Right atrium auricular region (tissue), 2 donors: ENCODE measurements at places on chromosomes 13 and 19.

- no peaks in the 10 kb centered on the region for H3K4me1 ChIP-seq
- no peak overlapping the region for H3K4me3 ChIP-seq
- H3K36me3 ChIP-seq, result no peaks in the 10 kb centered on the region
- DNase-seq, result no peak
- H3K27ac ChIP-seq, result no peak overlapping the region
These were observed 37.2 kb upstream of the RGCC start for GRCh38 chr13:41420146-41420545.

DNA sequence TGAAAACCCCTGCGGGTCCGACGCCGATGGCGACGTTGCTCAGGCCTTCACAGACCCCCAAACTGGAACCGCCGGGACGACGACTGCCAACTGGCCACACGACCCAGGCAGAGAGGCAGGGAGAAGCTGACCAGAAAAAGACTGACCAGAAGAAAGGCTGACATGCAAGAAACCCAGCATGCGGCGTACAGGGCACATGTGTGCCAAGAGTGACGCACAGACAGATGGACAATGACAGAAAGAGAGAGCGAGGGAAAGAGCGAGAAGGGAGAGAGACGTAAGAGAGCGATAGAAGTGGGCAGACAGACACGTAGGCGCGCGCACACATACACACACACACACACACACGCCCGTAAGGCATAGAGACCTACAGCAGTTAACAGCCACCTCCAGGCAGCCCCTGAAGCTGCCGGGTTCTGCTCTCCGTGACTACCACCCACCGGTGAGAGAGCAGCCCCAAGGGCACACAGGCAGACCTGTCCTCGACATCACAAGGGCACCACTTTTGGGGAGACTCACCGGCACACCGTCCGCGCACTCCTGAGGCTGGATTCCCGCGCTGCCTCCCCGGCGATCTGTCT lies 67.2 kb upstream of the ZNF527 start:
- no peak for DNase-seq
- no peaks in the 10 kb centered on the region for H3K36me3 ChIP-seq
- H3K4me1 ChIP-seq, result no peaks in the 10 kb centered on the region
- no peaks in the 10 kb centered on the region for H3K27me3 ChIP-seq
- no peak overlapping the region for H3K27ac ChIP-seq

DNA sequence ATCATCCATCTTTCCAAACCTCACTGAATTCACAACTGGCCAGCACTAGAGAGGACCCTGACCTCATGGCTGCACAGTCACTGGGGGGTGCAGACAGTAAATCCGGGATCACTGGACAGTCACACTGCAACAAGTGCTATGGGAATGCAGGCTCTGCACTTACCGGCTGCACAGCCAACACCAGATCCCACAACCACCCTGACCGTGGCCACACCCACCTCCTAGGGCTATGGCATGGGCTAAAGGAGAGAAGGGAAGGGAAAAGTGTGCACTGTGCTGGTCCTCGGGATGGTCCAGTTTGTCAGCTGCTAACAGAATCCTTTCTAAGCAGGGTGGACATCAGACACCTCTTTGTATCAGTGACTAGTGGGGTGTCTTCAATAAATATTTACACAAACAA lies 118.2 kb downstream of the MIPEP start:
- H3K27me3 ChIP-seq, result no peaks in the 10 kb centered on the region
- H3K4me1 ChIP-seq, result peaks cover 8% of the 10 kb centered on the region
- DNase-seq, result no peak
- no peak overlapping the region for H3K27ac ChIP-seq
- H3K36me3 ChIP-seq, result no peaks in the 10 kb centered on the region

- no peak overlapping the region for H3K27ac ChIP-seq
- no peaks in the 10 kb centered on the region for H3K36me3 ChIP-seq
- H3K4me3 ChIP-seq, result no peak overlapping the region
These were observed 168.0 kb downstream of the EFNB2 start for GRCh38 chr13:106367361-106367971.

GRCh38 chr13:35252536-35253205 lies 223.8 kb downstream of the MAB21L1 start:
- H3K27ac ChIP-seq, result no peak overlapping the region
- H3K4me3 ChIP-seq, result no peak overlapping the region
- H3K36me3 ChIP-seq, result peaks cover 8% of the 10 kb centered on the region
- no peaks in the 10 kb centered on the region for H3K27me3 ChIP-seq

DNA sequence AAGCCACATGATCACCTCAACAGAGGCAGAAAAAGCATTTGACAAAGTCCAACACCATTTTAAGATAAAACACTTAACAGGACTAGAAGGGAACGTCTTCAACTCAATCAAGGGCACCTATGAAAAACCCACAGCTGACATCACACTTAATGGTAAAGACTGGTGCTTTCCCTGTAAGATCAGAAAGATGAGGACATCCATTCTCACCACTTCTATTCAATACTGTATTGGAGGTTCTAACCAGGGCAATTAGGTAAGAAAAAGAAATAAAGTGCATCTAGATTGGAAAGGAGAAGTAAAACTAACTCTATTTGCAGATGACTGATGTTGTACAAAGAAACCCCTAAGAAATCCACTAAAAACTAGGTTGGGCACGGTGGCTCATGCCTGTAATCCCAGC lies 11.2 kb upstream of the AKAP8 start:
- peaks cover 44% of the 10 kb centered on the region for H3K36me3 ChIP-seq
- H3K27ac ChIP-seq, result no peak overlapping the region
- H3K4me3 ChIP-seq, result no peak overlapping the region
- H3K4me1 ChIP-seq, result no peaks in the 10 kb centered on the region
- H3K27me3 ChIP-seq, result no peaks in the 10 kb centered on the region
- DNase-seq, result no peak

DNA sequence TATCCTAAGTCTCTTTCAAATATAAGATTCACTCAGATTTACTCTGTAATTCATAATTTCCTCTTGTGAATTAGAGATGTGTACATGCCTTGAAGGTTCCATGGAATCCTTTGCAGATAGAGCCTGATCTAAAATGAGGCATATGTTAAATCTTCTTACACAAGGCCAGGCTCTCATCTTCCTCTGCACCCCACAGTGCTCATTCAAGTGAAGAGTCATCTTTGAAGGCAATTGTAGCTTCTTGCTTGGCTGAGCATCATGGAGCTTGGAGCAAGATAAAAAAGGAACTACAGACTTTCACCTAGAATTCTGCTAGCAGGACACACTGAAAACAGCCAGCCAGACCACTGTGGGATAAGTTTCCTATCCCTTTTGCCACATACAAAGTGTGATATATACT lies 566.4 kb downstream of the PCDH9 start:
- no peak for DNase-seq
- peaks cover 7% of the 10 kb centered on the region for H3K4me1 ChIP-seq
- H3K36me3 ChIP-seq, result no peaks in the 10 kb centered on the region
- H3K27me3 ChIP-seq, result no peaks in the 10 kb centered on the region
- H3K4me3 ChIP-seq, result no peak overlapping the region

DNA sequence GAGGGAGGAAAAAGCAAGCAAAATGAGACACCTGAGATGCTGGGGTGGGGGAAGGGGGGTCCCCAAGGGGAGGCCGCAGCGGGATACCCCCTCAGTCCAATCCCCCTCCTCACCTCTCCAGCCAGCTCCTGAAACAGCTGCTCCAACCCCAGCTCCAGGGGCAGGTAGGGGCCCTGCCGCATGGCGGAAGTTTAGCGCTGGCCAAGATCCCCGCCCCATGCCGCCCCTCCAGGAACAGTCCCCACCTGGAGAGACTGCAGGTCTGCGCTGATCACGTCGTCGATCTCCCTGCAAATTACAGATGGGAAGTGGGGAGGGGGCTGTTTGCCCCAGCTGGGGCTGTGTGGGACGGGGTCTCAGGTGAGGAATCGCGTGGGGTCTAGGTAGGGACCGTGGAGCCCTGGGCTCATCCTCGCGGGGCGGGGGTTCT lies 9.0 kb downstream of the CAPN12 start:
- H3K4me3 ChIP-seq, result no peak overlapping the region
- H3K27me3 ChIP-seq, result no peaks in the 10 kb centered on the region
- DNase-seq, result no peak

DNA sequence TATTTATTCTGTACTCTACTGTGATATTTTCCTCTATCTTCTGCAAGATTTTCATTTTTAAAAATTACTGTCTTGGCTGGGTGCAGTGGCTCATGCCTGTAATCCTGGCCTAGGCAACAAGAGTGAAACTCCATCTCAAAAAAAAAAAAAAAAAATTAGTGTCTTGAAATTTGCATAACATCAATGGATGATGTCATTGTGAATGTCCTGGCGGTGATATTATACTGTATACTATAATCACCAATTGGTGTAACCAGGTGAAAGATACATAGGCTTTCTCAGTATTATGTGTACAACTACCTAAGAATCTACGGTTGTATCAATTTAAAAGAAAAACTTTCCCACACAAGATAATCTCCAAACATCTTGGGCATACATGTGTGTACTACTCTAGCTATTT lies 15.2 kb downstream of the ZNF331 start:
- DNase-seq, result no peak
- H3K36me3 ChIP-seq, result peaks cover 4% of the 10 kb centered on the region
- H3K27me3 ChIP-seq, result no peaks in the 10 kb centered on the region
- H3K27ac ChIP-seq, result peak overlapping the region; percentile 88

DNA sequence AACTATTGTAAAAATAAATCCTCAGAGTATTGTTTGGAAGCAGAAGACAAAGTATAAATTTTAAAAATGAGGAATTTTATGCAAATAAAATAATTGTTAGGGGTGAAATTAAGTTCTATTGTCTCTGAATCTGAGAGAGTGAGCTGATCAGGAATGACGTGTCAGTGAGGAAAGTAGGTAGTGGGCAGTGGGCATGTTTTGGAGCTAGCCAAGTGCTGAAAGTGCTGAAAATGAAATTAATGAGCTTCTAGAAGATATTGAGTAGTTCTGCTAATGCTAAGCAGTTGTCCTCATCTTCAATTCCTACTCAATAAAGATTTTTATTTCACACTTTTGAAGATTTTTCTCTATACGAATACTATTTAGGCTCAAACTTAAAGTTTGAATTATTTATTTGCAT lies 1167.8 kb upstream of the PCDH20 start:
- H3K36me3 ChIP-seq, result no peaks in the 10 kb centered on the region
- no peaks in the 10 kb centered on the region for H3K4me1 ChIP-seq
- H3K27me3 ChIP-seq, result no peaks in the 10 kb centered on the region

GRCh38 chr13:49373716-49374115 lies 70.1 kb downstream of the CAB39L start:
- no peak overlapping the region for H3K27ac ChIP-seq
- H3K27me3 ChIP-seq, result no peaks in the 10 kb centered on the region
- peaks cover 10% of the 10 kb centered on the region for H3K36me3 ChIP-seq
- DNase-seq, result no peak
- H3K4me1 ChIP-seq, result peaks cover 14% of the 10 kb centered on the region

GRCh38 chr13:67134417-67135129 lies 95.6 kb downstream of the PCDH9 start:
- H3K4me3 ChIP-seq, result peak overlapping the region; percentile 12
- no peaks in the 10 kb centered on the region for H3K4me1 ChIP-seq
- peak overlapping the region; percentile 85 for H3K27ac ChIP-seq
- no peak for DNase-seq
- no peaks in the 10 kb centered on the region for H3K36me3 ChIP-seq

DNA sequence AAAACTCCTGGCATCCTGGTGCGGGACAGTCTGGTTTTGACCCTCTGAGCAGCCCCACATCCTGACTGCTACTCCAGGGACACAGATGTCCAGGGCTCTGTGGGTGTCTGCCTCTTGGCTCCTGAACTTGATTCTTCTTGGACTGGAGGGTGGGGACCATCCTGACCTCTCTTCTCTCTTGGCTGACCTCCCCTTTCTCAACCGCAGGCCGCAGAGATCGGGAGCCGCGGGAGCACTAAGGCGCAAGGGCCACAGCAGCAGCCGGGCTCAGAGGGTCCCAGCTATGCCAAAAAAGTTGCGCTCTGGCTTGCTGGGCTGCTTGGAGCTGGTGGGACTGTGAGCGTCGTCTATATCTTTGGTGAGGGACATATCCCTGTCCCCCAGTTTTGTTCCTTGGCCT lies 1.0 kb downstream of the TIMM50 start:
- no peaks in the 10 kb centered on the region for H3K4me1 ChIP-seq
- H3K27me3 ChIP-seq, result no peaks in the 10 kb centered on the region
- peaks cover 12% of the 10 kb centered on the region for H3K36me3 ChIP-seq
- DNase-seq, result no peak
- H3K4me3 ChIP-seq, result peak overlapping the region; percentile 68

- no peaks in the 10 kb centered on the region for H3K27me3 ChIP-seq
- H3K4me3 ChIP-seq, result no peak overlapping the region
- H3K36me3 ChIP-seq, result no peaks in the 10 kb centered on the region
- no peaks in the 10 kb centered on the region for H3K4me1 ChIP-seq
- no peak overlapping the region for H3K27ac ChIP-seq
These were observed 2125.7 kb upstream of the PCDH20 start for GRCh38 chr13:63541336-63541735.

- H3K27ac ChIP-seq, result no peak overlapping the region
- DNase-seq, result no peak
- H3K4me1 ChIP-seq, result no peaks in the 10 kb centered on the region
- peaks cover 10% of the 10 kb centered on the region for H3K36me3 ChIP-seq
These were observed 68.8 kb downstream of the TSHZ3 start for GRCh38 chr19:31280287-31281006.

- no peaks in the 10 kb centered on the region for H3K36me3 ChIP-seq
- H3K4me1 ChIP-seq, result no peaks in the 10 kb centered on the region
- H3K27ac ChIP-seq, result no peak overlapping the region
These were observed 3.1 kb downstream of the NCAN start for GRCh38 chr19:19214892-19215291.

DNA sequence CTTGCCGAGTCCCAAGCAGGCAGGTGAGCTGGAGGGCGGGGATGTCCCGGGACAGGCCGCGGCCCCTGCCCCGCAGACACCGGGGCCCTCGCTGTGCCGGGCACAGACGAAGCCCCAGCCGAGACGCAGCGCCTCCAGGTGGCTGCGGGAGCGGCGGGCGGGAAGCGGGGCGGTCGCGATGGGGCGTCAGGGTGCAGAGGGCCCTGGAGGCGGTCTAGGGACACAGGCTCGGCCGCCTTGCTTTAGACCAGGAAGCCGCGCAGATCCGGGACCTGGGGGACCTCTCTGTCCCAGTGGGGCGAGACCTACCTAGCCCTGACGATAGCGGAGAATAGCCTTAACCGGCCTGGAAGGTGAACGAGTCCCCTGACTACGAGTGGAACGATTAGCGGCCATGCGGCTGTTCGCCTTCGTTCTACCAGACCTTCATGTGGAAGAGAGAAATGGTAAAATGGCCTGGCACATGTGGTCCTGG lies 4.2 kb upstream of the ZNF564 start:
- H3K27ac ChIP-seq, result no peak overlapping the region
- no peak for DNase-seq
- peak overlapping the region; percentile 20 for H3K4me3 ChIP-seq
- H3K4me1 ChIP-seq, result peaks cover 10% of the 10 kb centered on the region
- no peaks in the 10 kb centered on the region for H3K27me3 ChIP-seq

GRCh38 chr13:110915874-110916206 lies 971 bp upstream of the ANKRD10 start:
- no peaks in the 10 kb centered on the region for H3K27me3 ChIP-seq
- peak overlapping the region; percentile 100 for H3K27ac ChIP-seq
- H3K4me3 ChIP-seq, result peak overlapping the region; percentile 96
- no peaks in the 10 kb centered on the region for H3K4me1 ChIP-seq

DNA sequence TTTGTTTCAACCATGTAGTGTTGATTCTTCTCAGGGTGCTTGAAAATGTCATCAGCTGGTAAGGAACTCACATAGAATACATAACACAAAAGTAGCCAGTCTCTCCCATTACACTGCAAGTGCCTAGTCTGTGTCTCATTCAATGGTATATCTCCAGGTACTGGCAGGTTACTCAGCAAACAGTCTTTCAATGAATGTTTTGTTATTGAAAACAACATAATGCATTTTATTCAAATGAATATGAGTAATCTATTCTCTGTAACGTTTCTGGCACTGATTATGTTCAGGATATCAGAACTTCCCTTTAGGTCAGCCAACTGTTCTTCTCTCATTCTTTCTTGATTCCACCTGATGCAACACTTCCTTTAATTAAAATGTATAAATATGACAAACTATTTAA lies 68.0 kb upstream of the SLITRK1 start:
- H3K4me1 ChIP-seq, result no peaks in the 10 kb centered on the region
- H3K36me3 ChIP-seq, result no peaks in the 10 kb centered on the region
- H3K4me3 ChIP-seq, result no peak overlapping the region
- no peak overlapping the region for H3K27ac ChIP-seq
